ENCODE measurements at places on chromosomes 12 and 14. TPM values are rescaled to one million over a fixed set of nuclear protein-coding genes. Genes with fewer than 3 reads are reported as not detected.

IL31 gene
- total RNA-seq: not detected

STON2 gene
- total RNA-seq: 14.5 TPM

COCH gene
- total RNA-seq: 1.6 TPM

ITPK1 gene
- total RNA-seq: 146 TPM

ANKRD9 gene
- 264 TPM for total RNA-seq

STYK1 gene
- total RNA-seq: not detected

ITGB7 gene
- total RNA-seq: 1.1 TPM

TMEM119 gene
- 3.0 TPM for total RNA-seq

GAS2L3 gene
- total RNA-seq: 1.3 TPM

NRL gene
- total RNA-seq: 1.8 TPM

MGAT2 gene
- 13.3 TPM for total RNA-seq

ZBTB42 gene
- 4.3 TPM for total RNA-seq

DNA sequence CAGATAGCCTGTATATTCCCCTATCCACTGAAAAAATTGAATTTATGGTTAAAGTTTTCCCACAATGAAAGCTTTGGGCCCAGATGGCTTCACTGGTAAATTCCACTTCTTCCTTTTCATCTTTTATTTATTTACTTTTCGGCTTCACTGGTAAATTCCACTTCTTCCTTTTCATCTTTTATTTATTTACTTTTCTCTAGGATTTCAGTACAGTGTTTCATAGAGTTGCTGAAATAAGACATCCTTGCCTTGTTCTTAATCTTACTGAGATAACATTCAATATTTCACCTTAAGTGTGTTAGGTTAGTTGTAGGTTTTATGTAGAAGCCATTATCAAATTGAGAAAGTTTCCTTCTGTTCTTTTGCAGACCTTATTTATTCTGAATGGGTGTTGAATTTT is 18.9 kb upstream of the KLRG1 start:
- DNase-seq: no peak

GRCh38 chr12:5416571-5416970 is 15.3 kb upstream of the NTF3 start:
- no peak for DNase-seq

- DNase-seq: no peak
Measured at GRCh38 chr12:121139286-121139685, 6.6 kb downstream of the P2RX7 start.

DNA sequence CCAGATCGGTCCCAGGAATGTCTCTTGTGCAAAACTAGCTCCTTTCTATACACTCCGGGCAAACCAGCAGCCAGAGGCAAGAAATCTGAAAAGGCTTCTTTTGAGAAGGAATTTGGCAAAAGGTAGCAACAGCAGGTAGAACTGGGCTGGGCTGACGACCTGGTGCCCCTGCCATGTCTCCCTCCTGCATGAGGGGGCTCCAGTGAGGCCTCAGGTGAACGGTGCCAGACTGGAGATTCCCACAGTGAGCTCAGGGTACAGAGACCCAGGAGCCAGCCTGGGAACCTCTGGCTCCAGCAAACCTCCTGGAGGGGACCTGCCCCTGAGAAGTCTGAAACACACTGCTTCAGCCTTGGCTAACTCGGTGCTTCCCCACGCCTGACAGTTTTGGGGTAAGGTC is 10.8 kb downstream of the ITPK1 start:
- DNase-seq: no peak

- DNase-seq: no peak
Measured at GRCh38 chr12:50441763-50442162, 41.1 kb downstream of the LARP4 start.

- no peak for DNase-seq
Measured at GRCh38 chr14:57066887-57067513, 201.7 kb downstream of the EXOC5 start.

DNA sequence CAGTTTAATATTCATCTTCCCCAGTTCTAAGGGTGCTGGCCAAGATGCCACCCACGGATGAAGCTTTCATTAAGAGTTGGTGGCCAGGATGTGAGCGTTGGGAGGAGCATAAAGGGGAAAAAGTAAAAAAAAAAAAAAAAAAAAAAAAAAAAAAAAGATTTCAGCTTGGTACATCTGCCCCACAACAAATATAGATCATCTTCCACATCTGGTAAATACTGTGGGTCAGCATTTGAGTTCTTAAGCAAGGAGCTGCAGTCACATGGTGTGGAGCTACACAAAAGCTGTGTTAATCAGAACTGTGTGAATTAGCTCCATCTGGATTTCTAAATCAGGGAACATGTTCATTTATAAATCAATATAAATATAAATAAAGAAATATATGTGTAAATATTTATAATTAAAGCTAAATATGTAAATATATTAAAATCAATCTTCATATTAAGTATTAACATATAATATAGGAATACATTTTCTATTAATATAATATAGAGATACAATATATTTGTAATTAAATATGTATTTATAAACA is 262.3 kb downstream of the NUAK1 start:
- DNase-seq: no peak

DNA sequence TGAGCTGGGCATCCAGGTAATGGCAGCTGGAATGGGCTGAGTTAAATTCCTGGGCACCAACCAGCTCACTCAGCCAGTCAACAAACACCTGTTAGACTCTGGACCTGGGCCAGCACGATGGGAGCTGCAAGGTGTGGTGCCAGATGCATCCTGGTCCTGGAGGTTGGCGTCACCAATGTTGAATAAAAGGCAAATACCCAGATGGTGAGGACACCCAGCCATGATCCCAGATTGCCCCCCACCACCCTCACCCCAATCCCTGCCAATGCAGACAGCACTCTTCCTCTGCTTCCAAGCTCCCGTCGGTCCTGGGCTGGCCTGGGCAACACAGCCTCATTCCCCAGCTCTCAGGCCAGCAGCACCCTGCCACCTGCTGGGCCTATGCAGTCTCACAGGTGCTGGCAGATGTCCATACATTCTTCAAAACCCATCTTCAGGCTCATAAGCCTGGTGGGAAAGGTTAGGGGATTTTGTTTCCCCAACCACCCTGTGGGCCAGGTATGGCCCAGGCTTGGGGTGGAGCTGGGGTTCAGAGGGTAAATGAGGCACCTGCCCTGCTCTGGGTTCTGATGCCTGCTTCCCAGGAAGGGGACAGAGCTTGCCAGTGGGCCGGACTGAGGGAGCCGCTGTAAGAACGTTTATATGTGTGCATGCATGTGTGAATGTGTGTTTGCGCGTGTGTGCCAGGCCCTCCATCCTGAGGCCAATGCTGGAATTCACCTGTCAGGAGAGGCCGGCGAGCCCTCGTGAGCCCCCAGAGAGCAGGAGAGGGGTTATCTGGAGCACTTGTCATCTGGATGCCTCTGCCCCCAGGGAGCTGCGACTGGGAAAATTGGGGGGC is 58.0 kb downstream of the LGMN start:
- DNase-seq: peak; percentile 25

- DNase-seq: no peak
Measured at GRCh38 chr12:23099104-23099503, 474.1 kb downstream of the ETNK1 start.

DNA sequence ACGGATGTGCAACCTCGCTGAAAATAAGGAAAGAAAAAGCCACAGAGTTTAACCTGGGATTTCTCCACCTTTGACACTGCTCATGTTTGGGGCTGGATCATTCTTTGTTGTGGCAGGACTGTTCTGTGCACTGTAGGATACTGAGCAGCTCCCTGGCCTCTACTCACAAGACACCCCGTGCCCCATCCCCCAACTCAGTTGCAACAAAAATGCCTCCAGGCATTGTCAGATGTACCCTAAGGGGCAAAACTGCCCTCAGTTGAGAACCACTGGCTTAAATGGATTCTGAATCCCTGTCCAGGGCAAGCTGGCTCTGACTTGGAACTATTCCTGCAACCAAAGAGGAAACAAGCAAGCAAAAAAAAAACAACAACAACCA is 2.1 kb downstream of the GLTP start:
- DNase-seq: no peak

GRCh38 chr12:121132601-121133481 is at the start of gene P2RX7:
TSS of gene P2RX7 (plus strand) at chr12:121132876. CDS start at chr12:121132971, 95 bp downstream.
- DNase-seq: peak; percentile 76

DNA sequence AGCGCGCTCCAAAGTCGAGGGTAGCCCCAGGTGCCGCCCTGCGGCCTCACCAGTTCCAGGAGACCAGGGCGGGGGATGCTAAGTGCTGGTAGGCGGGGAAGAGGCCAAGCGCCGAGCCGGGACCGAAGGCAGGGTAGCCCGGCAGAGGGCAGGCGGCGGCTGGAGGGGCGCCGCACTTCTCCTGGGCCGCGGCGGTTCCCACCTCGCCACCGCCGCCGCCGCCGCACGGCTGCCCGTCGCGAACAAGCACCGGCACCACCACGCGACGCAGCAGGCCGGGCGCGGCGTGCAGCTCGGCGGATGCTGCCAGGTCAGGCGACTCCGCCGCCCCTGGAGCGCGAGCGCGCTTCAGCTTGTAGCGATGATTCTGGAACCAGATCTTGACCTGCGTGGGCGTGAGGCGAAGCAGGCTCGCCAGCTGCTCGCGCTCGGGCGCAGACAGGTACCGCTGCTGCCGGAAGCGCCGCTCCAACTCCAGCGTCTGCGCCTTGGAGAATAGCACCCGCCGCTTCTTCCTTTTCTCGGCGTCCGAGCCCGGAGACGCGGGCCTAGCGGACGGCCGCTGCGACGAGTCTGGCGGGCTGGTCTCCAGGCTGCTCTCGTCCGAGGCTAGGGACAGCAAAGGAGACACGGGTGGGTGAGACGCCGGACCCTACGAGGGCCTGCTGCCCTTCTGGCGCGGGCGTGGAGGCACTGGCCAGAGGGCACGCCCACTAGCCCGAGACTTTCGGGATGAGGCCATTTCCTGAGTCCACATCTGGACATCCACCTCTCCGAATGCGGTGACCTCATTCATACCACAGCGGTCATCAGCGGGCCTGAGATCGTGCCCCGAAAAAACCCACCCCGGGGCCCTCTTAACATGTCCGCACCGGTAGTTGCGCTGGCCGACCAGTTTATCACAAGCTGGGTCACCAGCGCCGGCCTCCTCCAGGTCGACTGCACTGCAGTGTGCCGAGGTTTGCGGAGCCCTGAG is 1.3 kb downstream of the NKX2-8 start:
- no peak for DNase-seq

- no peak for DNase-seq
Measured at GRCh38 chr14:80354860-80355581, 143.7 kb upstream of the DIO2 start.

- DNase-seq: no peak
Measured at GRCh38 chr14:50082784-50083466, 33.4 kb downstream of the VCPKMT start.

GRCh38 chr14:75979648-75980565 is 1.9 kb downstream of the TGFB3 start:
- peak; percentile 27 for DNase-seq

DNA sequence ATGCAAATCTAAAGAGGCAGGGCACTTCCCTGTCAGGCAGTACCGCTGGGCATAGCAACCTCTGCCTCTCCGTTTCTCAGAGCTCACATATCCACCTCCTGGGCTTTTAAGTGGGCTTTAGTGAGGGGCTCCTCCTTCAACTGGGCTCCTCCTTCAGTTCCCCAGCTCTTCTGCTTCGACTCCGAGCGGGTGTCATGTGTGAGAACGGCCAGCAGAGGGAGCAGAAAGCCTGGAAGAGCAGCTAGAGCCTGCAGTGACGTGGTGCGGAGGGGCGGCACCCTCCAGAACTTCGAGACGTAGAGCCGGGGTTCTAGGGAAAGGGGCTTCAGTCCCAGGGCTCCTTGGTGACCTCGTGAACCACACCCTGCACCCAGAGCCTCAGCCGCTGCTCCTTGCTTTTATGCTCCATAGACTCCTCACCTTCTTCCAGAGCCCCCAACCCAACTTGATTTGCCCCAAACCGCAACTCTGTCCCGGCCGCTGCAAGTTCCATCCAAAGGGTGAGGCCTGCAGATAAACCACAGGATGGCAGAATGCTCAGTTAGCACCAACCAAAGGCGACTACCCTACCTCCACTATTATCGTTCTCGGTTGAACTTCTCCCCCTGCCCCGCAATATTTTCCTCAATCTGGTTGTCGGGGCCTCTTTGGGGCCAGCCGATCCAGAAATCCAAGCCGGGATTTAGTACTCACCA is 383 bp upstream of the GLI1 start:
- peak; percentile 95 for DNase-seq

GRCh38 chr12:29212682-29213403 is 63.8 kb downstream of the FAR2 start:
- DNase-seq: peak; percentile 14

- DNase-seq: no peak
Measured at GRCh38 chr14:67744046-67744445, 42.4 kb downstream of the RDH12 start.

DNA sequence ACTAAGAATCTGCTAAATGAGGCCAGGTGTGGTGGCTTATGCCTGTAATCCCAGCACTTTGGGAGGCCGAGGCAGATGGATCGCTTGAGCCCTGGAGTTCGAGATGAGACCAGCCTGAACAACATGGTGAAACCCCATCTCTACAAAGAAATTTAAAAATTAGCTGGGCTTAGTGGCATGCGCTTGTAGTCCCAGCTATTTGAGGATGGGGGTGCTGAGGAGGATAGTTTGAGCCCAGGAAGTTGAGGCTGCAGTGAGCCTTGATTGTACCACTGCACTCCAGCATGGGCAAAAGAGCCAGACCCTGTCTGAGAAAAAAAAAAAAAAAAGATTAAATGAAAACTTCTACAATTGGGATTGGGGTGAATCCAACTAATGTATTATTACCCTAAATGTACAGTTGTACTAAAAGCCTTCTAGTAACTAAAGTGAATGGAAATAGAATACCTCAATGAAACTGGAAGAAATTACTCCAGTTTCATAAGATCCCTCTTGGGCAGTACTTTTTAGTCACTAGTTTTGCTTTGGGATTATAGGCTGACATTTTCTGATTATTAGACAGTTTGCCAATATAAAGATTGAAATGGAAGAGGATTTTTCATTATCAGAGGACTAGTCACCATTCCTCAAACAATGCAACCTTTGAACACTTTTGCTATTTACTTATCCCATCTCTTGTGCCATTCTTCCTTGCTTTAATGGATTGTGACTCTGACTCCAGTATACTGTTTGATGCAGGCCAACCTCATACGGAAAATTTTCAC is 14.3 kb downstream of the COCH start:
- no peak for DNase-seq

Measured in heart right ventricle (tissue), 16 donors.